NCI-H1105 (cell line): ENCODE measurements at places on chromosomes 4 and X.
A peak's percentile ranks its signal among the peaks of the same experiment; 100 is the strongest.

- DNase-seq, result no peak
Measured at GRCh38 chrX:118508635-118509034, 13.0 kb downstream of the DOCK11 start.

DNA sequence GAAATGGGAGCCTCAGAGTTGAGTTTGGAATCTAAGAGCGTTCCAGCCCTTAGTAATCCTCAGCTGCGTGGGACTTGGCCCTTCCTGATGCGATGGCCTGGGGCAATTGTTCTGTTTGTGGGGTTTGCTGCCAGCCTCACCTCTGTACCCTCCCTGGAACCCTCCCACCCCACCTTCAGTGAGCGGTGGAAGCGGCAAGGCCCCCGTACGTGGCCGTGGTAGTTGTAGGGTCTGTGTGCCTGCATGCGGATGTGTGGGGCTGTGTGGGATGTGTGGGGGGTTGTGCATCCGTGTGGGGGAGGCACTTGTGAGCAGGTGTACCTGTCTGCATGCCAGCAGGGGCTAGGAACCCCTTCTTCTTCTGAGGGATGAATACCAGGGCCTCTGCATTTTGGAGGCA is 65.4 kb upstream of the ADRA2C start:
- no peak for DNase-seq

DNA sequence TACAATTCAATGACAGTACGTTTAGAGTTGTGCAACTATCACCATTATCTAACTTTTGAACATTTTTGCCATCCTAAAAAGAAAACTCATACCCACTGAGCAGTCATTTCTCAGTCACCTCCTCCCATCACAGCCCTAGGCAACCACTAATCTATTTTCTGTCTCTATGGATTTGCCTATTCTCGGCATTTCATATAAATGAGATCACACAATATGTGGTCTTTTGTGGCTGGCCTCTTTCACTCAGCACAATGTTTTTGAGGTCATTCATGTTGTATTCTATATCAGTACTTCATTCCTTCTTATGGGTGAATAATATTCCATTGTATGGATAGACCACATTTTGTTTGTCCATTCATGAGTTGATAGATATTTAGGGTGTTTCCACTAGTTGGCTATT is 103.0 kb downstream of the PPEF1 start:
- DNase-seq, result no peak

GRCh38 chr4:108052558-108053120 is 63.0 kb downstream of the HADH start:
- DNase-seq, result no peak

DNA sequence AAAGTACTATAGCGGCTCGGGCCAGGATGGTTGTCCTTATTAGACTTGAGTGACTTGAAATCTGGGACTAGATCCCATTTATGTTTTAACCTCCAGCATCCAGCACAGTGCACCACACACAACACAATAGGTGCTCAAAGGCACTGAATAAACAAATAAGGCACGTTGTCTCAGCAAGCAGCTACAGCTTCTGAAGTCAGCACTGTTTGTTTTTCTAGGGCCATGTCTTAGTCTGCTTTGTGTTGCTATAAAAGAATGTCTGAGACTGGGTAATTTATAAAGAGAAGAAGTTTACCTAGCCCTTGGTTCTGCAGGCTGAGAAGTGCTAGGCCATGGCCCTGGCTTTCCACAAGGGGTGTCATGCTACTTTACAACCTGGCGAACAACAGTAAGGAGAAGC is 102.1 kb upstream of the LNX1 start:
- DNase-seq, result no peak

GRCh38 chr4:168732714-168733113 is 235.9 kb downstream of the PALLD start:
- no peak for DNase-seq

DNA sequence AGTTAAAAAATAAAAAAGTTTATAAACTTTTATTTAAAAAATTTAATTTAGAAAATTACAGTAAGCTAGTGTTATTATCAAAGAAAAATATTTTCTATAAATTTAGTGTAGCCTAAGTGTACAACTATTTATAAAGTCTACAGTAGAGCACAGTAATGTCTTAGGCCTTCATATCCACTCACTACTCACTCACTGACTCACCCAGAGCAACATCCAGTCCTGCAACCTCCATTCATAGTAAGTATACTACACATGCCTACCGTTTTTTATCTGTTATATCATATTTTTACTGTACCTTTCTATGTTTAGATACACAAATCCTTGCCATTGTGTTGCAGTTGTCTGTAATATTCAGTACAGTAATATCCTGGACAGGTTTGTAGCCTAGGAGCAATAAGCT is 129.0 kb upstream of the FAM47B start:
- no peak for DNase-seq

GRCh38 chr4:76584241-76585152 is 149.5 kb downstream of the SHROOM3 start:
- DNase-seq, result no peak

DNA sequence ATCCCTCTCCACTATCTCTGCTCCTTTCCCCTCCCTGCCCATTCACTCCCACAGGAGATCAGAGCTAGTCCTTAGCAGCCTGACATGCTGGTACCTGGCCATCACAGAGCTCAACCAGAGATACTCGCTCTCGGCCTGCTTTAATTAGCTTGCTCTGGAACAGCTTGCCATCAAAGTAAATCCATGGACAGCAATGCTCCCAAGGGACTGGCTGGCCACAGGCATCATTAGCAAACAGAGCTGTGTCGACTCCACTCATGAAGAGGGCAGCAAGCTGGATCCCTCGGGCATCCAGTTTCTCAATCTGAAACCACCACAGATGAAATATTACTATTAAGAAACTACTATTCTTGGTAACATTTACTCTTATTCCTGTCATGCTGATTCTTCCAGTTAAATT is 43.4 kb upstream of the PHF8 start:
- DNase-seq, result no peak

DNA sequence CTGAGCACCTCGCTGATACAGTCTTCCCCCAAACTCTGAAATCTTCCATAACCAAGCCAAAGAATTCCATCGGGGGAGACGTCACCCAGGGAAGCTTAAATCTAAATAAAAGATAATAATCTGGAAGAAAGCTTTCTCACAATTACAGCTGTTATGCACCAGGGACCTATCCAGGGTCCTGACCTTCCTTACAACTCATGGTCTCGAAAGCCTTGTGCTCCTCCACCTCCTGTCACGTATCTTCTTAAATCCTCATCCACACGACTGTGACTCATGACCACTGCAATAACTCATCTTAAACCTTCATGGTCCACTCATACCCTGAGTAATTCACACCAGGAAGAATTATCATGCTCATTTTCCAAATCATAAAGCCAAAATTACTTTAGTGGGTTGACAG is 166.8 kb upstream of the FRG1 start:
- no peak for DNase-seq

- DNase-seq, result no peak
Measured at GRCh38 chr4:77021614-77022089, 54.1 kb downstream of the CCNI start.

- DNase-seq, result no peak
Measured at GRCh38 chr4:123913598-123913997, 517.0 kb downstream of the SPRY1 start.

GRCh38 chr4:3531318-3531878 is 824 bp downstream of the LRPAP1 start:
- no peak for DNase-seq

GRCh38 chr4:80014531-80014930 is 58.5 kb downstream of the ANTXR2 start:
- DNase-seq, result no peak

DNA sequence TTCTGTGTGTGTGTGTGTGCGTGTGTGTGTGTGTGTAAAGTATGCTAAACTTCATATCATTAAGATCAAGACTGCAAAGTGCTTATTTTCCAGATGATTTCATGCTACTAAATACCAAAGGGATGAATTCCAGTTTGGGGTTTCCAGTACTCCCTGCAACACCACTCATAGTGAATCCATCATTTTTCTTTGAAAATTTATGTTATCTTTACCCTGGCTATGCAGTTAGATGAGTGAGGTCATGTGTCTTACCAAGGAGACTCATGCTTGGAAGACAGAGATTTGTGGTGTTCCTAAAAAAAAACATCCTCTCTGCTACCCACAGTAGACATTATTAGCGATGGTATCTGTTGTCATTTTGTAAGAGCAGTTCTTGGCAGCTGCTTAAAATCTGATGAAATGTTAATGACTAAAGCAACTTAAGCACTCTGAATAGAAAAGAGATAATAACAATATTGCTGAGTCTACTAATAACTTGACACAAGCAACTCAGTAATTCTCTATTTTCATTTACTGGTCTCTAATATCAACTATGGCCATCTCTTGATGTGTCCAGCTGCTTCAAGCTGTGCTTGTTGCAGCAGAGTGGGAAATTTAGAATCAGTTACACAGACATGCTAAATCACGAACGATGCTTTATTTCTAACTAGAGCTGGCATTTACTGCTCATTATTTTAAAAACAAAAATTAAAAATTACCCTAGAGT is 1953.0 kb upstream of the IGFBP7 start:
- DNase-seq, result no peak

DNA sequence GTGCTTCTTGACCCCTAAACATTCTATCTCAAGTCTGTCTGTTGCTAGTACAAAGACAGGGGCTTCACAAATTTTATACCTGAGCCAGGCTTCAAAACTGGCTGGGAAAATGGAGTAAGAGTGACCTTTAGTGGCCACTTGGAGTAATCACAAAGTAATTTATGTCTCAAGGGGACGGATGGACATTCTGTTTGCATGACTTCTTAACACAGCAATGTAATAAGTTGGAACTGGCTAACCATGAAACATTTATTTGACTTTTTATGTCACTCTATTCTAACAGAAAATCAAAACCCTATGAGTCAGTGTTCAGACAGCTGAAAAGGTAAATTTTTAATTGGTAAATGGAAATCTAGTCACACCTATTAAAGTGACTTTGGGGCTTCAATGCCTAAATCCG is 600.6 kb downstream of the ANKRD50 start:
- DNase-seq, result peak; percentile 28

GRCh38 chr4:61406677-61407076 is 206.6 kb downstream of the ADGRL3 start:
- DNase-seq, result no peak

- no peak for DNase-seq
Measured at GRCh38 chrX:2607113-2607512, 84.0 kb upstream of the CD99 start.

- no peak for DNase-seq
Measured at GRCh38 chr4:182533964-182534363, 290.8 kb downstream of the TENM3 start.

DNA sequence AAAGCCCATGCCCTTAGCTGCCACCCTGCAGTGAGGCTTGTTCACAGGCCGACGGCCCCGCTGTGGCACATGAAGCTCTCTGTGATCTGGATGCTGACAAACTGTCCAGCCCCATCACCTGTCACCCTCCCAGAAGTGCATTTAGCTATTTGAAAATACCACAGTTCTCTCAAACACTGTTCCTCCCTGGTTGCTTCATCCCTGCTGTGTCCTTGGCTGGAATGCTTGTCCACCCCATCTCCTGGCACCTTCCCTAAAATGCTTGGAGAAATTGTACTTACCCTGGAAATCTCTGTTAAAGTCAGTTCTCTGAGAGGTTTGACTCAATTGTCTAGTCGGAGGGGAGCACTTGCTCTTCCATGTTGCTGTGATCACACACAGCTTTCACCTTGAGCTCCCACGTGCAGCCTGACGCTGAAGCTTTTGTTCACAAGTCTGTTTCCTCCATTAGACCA is 10.1 kb downstream of the SYNPO2 start:
- DNase-seq, result no peak

DNA sequence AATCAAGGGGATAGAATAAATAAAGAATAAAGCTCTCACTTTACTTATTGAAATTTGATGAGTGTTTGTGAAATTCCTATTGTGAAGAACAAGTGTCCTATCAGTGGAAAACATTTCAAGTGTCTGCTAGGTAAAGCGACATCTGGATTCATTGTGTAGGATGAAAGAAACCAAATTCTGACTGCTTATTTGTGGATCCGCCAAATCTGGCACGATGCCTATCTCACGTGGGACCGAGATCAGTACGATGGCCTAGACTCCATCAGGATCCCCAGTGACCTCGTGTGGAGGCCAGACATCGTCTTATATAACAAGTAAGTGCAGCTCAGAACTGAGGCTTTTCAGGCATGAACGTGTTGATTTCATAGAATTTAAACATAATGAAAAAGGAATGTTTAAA is 1.9 kb downstream of the CHRNA9 start:
- DNase-seq, result no peak

DNA sequence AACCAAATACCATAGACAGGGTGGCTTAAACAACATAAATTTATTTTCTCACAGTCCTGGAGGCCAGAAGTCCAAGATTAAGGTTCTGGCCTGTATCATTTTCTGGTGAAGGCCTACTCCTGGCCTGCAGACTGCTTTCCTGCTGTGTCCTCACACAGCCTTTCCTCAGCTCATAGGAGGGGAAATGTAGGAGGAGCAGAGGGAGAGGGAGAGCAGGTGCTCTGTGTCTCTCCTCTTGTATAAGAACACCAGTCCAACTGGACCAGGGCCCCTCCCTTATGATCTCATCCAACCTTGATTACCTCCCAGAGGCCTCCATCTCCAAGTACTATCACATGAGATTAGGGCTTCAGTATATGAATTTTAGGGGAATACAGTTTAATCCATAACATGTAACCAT is 34.3 kb downstream of the RAPGEF2 start:
- DNase-seq, result no peak

DNA sequence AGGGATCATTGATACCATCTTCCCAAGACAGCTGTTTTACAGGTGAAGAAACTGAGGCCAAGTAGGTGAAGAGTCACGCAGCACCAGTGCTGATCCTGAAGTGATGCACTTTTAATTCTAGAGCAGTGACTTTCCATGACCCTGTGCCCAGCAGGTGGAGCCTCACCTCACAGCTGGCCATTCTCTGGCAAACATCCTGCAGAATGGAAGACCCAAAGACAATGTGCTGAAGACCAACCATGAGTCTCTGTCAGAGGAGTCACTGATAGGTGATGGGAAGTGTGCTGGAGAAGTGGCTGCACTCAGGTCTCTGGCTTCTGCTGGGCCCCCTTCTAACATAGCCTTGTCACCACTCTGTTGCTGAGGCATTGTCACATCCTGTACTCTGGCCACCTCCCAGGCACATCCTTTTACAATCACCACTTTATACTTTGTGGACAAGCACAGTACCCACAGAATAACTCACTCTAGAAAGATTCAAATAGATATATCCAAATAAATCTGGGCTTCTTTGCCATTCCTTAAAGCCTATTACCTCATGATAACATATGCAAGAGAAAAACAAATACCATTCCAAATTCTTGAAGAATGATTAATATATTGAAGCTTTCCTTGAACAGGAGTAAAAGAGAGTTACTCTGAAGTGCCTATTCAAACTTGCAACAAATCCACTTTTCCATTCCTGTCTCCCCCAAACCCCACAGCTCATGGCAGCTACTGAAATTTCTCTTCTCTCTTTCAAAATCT is 64.1 kb upstream of the SCOC start:
- no peak for DNase-seq

GRCh38 chr4:11149612-11150259 is 279.0 kb downstream of the HS3ST1 start:
- no peak for DNase-seq

GRCh38 chr4:141858437-141858836 is 222.1 kb downstream of the IL15 start:
- DNase-seq, result no peak
